ENCODE measurements at places on chromosomes 1 and 21.

DNA sequence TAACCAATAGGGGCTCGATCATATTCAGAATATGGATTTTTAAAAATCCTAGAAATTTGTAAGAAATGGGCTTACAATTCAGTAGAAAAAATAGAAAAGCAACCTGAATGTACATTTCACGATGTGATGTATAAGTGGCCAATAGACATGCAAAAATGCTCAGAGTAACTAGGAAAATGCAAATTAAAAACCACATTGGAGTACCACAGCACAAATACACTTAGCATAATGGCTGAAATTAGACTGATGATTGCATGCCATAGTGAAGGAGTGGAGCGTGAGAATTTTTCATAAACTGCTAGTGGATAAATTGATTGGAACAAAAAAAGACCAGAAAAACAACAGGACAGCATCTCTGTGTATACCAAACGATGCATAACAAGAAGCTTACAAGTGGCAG, 102.3 kb downstream of the DYRK1A start:
- no peak for DNase-seq

DNA sequence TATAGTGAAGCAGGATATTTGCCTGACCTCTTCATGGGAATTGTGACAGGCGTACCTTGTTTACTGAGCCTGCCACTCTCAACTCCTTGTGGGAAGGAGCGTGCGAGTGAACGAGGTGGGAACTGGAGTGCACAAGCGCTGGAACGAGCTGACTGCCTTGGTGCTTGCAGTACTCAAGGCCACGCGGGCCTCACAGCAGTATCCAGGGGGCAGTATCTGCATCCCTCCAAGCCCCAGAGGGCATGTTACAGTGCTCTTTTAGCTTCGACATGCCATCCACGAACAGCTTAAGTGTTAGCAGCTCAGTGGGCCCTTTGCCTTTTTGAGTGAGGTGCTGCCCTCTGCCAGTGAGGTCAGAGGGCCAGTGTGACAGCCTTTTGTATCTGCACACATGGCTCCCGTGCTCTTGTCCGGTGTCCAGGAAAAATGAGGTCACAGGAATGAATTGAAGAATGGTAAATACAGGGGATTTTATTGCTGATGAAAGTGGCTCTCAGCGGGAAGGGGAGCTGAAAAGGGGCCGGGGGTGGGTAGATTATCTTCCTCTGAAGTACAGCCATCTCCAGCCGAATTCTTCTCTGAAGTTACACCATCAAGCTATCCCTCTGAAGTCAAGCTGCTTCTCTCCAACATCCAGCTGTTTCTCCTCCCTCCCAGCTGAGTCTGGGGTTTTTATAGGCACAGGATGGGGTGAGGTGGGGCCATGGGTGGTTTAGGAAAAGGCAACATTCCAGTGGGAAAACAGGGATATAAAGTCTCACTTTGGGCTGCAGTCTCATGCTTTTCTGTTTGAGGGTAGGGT, 69.3 kb downstream of the EPB41 start:
- DNase-seq, result no peak

DNA sequence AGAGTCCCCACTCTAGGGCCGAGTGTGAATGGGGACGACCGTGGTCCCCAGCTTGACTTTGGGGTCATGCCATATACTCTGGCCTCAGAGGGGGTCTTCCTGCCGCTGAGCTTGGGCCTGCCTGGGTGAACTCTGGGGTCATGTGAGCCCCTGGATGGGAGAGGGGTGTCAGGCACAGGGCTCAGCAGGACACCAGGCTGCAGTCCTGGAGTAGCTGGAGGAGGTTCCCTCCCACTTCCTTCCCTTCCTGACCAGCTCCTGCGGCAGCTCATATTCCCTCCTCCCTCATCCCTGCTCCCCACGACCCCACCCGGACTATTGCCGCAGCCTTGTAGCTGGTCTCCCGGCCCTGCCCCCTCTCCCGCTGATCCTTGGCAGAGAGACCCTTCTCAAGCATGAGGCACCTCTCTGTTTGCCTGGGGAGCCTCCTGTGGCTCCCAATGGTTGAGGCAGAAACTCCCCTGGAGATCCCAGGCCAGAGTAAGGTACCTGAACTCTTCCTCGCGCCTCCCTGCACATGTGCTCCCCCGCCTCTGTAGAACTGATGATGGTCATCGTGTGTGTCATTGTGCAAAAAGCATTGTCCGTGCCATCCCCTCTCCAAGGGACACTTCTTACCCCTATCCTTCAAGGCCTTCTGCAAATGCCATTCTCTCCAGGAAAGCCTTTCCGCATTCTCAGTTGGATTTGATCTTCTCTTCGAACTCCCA, 1.8 kb downstream of the TNFRSF1B start:
- no peak for DNase-seq

DNA sequence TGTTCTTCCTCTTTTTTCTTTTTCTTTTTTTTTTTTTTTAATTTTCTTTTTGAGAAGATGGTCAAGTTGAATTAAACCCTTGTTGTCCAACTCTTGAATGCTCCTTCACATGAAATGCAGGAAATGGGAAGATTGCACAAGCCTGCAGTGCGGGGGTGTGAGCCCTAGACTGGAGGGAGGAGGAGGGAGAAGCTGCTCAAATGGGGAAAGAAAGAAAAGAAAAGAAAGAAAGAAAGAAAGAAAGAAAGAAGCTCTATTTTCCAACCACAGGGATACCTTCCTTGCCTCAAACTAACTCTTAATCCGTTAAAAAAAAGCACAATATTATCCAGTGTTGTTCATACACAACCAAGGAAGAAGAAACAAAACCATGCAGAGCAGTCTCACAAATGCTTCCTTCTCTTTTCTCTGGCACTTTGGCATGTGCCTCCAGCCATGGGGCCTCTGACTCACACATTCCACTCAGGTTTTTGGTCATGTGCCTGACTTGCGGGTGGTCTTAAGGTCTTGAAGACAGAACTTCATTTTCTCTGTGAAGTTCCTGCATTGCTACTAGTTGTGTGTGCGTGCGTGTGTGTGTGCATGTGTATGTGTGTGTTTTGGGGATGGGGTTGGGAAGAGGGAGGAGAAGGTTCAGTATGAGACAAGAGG, 276.1 kb downstream of the RPS6KC1 start:
- DNase-seq, result no peak

DNA sequence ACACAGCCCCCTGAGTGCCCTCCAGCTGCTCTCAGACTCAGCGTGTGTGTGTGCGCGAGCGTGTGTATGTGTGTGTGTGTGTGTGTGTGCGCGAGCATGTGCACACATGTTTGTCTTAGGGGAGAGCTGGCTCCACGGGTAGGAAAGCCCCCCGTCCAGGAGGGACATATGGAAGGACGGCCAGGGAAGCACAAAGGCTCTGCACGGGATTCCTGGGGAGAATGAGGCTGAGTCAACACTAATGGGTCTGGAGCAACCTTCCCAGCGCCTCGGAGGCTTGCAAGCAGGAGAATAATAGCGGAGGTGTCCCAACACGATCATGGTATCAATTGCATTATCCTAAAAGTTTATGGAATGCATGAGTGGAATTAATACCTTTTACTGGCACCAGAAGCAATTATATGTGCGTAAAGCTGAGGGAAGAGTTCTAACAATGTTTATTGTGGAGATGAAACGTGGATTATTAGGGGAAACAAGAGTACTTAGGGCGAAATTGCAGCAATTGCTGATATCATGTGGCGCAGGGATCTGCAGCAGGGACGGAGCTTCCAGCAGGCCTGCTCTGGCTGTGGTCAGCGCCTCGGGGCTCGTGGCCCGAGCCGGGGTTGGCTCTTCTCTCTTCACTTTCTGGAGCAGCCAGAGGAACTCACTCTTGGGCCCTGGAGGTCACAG, 40.3 kb upstream of the CCDC27 start:
- DNase-seq, result no peak

DNA sequence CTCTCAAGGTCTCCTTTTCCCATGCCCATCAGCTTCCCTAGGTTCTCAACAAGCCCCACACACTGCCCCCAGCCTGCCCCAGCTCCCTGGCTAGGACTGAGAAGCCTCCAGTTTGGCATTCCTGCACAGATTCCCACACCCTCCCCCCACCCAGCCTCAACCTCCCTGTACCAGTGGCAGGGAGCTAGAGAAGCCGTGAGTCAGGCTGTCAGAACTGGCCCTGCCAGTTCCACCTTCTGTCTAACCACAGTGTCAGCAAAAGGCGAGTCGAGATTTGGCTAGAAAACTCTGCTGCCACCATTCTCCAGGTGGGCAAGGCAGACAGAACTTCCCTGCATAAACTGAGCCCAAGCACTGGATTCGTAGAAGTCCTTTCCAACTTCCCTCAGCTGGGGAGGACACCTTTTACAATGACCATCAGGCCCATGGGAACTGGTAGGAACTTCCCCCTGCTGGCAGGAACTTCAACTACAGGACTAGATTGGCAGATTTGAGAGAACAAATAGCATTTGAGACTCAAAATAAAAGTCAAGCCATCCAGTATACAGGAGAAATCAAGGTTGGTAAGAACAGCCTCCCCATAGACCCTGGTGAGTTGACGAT, 31.0 kb downstream of the TNNT2 start:
- no peak for DNase-seq

DNA sequence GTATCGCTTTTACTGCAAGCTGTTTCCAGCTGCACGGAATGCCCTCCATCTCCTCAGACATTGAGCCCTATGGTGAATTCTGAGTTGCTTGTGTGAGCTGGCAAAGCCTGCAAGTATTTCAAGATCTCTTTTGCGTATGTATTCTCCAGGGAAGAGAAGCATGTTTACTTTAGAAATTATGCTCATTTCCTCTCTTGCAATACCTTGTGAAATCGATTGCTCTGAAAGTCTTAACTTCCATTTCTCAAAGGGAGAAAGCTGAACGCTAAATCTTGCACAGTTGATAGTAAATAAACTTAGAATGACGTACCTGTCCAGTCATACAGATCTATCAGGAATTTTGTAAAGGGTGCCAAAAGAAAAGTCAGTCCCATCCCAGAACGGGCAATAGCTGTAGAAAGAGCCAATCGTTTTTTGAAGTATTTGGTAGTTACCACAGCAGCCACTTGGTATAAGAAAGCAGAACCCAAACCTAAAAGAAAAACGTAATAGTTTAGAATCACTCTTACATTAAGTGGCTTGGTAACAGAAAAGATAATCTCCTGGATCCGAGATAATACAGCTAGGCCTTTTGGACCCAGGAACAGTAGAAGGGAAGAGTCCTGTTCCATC, 10.0 kb downstream of the SLC16A4 start:
- no peak for DNase-seq

DNA sequence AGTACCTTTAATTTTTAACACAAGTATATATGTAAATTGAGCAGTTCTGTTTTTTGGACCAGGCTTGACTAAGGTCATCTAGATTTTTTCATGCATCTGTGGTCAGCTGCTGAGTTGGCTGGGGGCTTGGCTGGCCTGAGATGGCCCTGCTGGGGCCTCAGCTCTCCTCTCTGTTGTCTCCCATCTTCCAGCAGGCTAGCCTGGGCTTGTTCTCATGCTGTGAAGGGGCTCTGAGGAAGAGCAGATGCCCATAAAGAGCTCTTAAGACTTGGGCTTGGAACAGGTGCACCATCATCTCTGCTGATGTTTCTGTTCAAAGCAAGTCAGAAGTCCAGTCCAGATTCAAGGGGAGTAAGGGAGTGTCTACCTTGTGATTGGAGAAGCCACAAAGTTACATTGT, 51.2 kb upstream of the TNR start:
- no peak for DNase-seq

DNA sequence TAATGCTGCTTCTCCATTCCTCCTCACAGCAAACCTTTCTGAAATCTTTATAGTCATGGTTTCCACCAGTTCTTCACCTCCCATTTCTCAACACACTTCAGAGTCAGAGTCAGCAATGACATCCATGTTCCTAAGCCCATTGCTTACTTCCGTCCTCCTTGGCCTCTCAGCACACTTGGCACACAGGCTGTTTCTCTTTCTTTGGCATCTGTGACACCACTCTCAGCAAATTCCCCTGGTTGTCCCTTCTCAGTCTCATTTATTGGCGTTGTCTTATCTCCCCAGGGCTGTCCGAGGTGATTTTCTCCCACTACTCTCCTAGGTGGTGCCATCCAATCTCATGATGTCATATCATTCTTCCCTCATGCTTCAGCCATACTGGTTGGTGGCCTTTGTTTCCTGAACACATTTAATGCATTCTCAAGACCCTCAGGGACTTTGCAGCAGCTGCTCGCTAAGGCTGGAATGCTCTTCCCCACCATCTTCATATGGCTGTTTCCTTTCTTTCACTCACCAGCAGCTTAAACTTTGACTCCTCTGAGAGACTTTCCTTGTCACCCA, 3.3 kb upstream of the LGALS8 start:
- DNase-seq, result no peak

All from activated CD8-positive, alpha-beta memory T cell treated with anti-CD3 and anti-CD28 coated beads for 48 hours (primary cell).